ENCODE measurements at places on chromosomes 7 and 10.

DNA sequence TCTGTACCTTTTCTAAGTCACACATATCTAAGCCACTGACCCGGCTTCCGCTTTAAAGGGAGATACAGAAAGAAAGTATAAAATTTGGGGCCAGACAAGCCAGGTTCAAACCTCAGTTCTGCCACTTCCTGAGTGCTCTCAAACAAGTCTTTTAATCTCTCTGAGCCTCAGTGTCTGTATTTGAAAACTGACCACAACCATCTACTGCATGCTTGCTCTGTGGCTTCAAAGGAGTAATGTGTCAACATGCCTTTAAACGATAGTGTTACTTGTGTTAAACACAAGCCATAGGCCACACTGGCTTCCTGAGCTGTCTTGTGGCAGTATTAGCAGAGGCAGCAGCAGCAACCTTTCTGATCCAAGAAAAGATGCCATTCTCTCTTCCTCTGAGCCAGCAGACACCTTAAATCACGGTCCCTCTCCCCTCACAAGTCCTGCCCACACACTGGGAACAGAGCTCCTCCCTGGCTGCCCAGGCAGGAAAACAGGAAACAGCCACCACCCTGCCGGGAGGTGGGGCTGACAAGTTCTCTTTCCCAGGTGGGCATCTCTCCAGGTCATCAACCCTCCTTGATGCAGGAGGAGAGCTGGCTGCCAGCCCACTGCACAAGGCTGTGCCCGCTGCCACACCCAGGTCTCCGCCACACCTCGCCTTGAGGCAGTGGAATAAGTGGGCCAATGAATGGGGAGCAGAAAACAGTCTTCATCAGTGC is 10.7 kb downstream of the HIP1 start:
- DNase-seq = no peak

- no peak for DNase-seq
Observed at GRCh38 chr10:119221201-119221600, 13.8 kb downstream of the GRK5 start.

- no peak for DNase-seq
Observed at GRCh38 chr7:151796091-151796870, 80.6 kb downstream of the PRKAG2 start.

DNA sequence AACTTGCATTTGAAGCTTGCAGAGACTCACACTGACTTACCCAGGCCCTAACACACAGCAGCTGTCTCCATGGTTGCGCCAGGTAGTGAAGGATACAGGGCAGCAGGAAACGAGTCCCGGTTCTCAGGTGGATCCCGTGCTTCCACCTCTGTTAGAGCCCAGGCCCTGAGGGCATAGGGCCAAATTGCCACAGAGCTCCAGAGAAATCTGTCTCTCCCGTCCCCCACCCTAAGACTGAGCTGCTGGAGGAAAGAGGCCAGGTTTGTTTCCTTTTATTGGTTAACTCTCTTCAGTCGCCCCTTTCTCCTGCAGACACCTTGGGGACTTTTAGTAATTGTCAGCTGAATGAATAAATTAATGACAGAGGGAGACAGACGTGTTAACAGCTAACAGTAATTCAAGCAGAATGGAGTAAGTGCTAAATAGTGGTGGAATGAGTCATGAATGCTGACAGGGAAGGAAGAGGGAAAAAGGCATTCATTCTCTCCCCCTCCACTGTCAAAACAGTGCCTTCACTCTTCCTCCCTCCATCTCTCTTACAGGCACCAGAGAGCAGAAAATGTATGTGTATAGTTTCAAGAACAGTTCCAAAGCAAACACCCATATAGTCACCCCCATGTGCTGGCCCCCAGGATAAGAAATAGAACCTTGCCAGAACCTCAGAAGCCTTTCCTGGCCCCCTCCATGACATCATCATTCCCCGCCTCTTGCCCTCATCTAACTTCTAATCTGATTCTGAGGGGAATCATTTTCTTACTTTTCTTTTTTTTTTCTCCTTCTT is 16.8 kb upstream of the DLG5 start:
- no peak for DNase-seq

DNA sequence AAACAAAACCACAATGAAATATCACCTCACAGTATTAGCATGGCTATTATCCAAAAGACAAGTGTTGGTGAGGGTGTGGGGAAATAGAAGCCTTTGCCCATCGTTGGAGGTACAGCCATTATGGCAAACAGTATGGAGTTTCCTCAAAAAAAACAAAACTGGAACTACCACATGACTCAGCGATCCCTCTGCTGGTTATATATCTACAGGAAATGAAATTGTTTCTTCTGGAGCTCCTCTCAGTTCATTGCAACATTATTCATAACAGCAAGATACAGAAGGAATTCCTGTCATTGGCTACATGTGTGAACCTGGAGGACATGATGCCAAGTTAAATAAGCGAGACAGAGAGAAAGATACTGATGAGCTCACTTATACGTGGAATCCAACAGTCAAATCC is 2.4 kb upstream of the UBE3C start:
- DNase-seq = no peak

- DNase-seq = no peak
Observed at GRCh38 chr7:7569615-7570014, 2.9 kb downstream of the MIOS start.

DNA sequence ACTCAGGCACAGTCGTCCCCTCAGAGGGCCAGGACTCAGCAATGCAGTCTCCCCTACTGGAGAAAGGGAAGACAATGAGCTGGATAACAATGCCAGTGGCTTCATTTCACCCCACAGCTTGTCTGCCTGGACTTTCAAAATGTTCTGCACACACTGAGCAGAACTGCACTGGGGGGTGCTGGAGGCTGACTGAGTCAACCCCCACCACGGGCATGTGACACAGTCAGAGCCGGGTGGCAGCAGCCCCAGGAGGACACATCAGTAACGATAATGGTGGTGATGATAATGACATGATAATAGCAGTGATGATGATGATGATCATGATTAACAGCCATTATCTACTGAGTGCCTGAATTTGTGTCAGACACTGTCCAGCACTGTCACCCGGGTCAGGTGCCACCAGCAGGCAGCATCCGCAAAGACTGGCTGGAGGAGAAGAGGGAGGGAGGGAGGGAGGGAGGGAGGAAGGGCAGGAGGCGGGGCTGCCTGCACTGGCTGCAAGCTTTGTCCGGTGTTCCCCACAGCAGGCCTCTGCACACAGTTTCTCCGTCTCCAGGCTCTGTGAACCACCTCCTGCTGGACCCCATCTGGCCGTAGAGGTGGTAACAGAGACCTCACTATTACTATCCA is 67.4 kb downstream of the PLXNA4 start:
- no peak for DNase-seq

DNA sequence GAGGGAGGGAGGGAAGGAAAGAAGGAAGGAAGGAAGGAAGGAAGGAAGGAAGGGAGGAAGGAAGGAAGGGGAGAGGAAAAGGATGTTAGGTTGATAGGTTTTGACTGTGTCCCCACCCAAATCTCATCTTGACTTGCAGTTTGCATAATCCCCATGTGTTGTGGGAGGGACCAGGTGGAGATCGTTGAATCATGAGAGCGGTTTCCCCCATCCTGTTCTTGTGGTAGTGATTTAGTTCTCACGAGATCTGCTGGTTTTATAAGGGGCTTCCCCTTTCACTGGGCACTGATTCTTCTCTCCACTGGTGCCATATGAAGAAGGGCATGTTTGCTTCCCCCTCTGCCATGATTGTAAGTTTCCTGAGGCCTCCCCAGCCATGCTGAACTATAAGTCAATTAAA is 15.1 kb upstream of the NUDCD3 start:
- no peak for DNase-seq

GRCh38 chr7:91657483-91658071 is 222.9 kb downstream of the MTERF1 start:
- no peak for DNase-seq

DNA sequence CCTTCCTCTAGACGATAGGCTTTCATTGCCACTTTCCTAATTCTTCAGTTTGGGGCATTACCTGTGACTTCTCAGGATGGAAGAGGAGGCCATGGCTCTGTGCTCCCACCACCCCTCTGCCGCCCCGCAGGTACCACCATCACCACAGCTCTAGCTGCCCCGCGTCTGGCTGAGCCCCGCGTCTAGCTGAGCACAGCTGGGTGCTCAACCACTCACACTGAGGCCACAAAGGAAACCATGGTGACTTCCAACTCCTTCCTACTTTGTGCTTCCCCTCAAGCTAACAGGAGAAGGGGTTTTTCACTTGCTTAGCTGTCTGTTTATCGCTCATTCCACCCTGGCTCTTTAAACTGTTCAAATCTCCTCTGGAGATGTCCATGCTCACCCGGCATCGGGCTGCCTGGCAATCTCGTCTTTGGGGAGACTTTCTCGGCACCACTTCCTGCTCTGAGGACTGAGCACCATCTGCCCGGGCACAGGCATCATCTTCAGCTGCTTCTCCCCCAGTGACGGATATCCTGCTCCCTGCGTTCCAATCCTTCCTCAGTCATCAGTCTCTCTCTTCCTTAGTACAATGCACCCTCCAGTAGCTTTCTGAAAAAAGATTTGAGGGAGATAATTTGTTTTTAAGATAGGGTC is 59.4 kb downstream of the MAD1L1 start:
- DNase-seq = no peak

DNA sequence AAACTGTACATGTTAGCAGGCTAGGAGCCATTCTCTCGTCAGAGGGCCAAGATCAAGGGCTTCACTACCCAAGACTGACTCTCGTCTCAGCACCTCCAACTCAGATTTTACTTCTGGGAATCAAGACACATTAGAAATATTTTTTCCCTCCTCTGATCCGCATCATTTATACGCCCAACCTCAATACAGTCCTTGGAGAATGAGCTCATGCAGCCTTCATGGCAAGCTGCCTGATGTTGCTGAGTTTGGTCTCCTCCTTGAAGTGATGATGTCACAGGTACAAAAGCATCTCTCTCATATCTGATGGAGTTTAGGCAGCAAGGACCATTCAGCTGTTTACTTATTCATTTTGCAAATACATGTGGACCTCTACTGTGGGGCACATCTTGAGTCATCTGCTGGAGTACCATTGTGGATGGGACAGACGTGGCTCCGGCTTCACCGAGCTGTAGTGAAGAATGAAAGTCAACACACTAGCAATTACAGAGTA is 114.0 kb downstream of the BMPER start:
- DNase-seq = no peak

DNA sequence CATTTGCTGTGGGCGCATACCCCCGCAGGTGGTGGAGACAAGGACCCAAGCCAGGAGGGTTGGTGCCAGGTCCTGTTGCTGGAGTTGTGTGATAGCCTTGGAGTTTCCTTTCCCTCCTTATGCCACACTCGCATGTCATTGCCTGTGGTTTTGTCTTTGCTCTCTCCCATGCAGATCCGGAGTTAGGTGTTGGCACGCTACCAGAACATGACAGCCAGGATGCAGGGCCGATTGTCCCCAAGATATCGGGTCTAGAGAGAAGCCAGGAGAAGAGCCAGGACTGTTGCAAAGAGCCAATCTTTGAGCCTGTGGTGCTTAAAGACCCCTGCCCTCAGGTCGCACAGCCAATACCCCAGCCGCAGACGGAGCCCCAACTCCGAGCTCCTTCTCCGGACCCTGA is 369.2 kb upstream of the GALNT17 start:
- DNase-seq = no peak

- no peak for DNase-seq
Observed at GRCh38 chr10:57898231-57898630, 369.5 kb downstream of the IPMK start.

DNA sequence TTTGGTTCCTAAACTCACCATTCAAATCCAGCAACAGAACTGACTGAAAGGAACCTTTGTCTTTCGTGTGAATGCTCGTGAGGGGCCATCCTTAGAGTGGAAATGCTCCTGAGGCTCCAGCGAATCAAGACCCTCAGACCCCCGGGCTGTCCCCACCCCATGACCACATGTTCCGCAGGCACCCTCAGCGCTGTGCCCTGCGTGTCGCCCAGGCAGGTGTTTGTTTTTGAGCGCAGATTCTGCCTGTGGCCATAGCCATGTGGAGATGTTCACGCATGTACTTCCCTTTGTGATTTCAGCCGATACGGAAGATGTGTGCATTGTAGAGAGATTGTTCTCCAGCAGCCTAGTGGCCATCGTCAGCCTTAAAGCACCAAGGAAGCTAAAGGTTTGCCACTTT is 24.2 kb downstream of the WIPI2 start:
- no peak for DNase-seq

DNA sequence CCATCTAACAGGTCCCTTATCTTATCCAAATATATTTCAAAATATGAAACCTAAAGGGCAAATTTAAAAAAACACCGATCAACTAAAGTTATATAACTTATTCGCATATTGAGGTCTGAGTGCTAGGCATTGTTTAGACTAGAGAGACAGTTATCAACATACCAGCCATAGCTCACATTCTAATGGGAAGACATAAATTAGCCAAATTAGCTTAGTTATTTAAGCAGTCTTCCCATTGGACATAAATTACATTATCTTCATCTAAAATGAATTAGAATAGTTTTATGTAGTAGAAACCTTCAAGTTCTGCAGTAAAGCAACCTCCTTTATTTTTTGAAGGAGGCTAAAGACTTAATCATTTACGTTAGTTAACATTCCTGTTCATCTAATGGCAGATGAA is 17.4 kb downstream of the KIF5B start:
- DNase-seq = no peak
